ENCODE measurements at places on chromosomes 3 and 15. TPM values are rescaled to one million over a fixed set of nuclear protein-coding genes. Genes with fewer than 3 reads are reported as not detected.

Gene RETNLB
- total RNA-seq, result not detected

- H3K27me3 ChIP-seq, result peaks cover 64% of the 10 kb centered on the region
- peak overlapping the region; percentile 38 for H3K4me3 ChIP-seq
- H3K27ac ChIP-seq, result no peak overlapping the region
- no peak for DNase-seq
Observed at GRCh38 chr15:76344893-76345582, 8.5 kb downstream of the ISL2 start.

GRCh38 chr3:28916713-28917499 is 364.0 kb upstream of the RBMS3 start:
- H3K27ac ChIP-seq, result no peak overlapping the region
- no peak overlapping the region for H3K4me3 ChIP-seq
- H3K4me1 ChIP-seq, result no peaks in the 10 kb centered on the region
- peak; percentile 34 for DNase-seq
- H3K36me3 ChIP-seq, result no peaks in the 10 kb centered on the region

Gene GCNT3
- not detected for total RNA-seq

GRCh38 chr3:12423918-12424630 is 60.2 kb upstream of the TSEN2 start:
- H3K4me3 ChIP-seq, result no peak overlapping the region
- no peaks in the 10 kb centered on the region for H3K4me1 ChIP-seq
- DNase-seq, result no peak
- H3K27me3 ChIP-seq, result peaks cover 11% of the 10 kb centered on the region
- H3K36me3 ChIP-seq, result no peaks in the 10 kb centered on the region

Gene PRSS50
- not detected for total RNA-seq

Gene C2CD4A
- total RNA-seq, result not detected

Gene PARP6
- total RNA-seq, result 54.0 TPM

Gene KIF7
- total RNA-seq, result 0.21 TPM

Gene BFSP2
- 0.45 TPM for total RNA-seq

Data from activated CD8-positive, alpha-beta T cell treated with anti-CD3 and anti-CD28 coated beads, Interleukin-2, amount 10 ng/mL, durations not matched to agents 7 days and 5 days (primary cell).